ENCODE measurements at places on chromosomes 3 and 15. TPM values are rescaled to one million over a fixed set of nuclear protein-coding genes. Genes with fewer than 3 reads are reported as not detected.

GRCh38 chr3:135239615-135239884, 444.5 kb downstream of the EPHB1 start:
- no peak overlapping the region for H3K27ac ChIP-seq
- H3K4me3 ChIP-seq, result no peak overlapping the region
- H3K27me3 ChIP-seq, result no peaks in the 10 kb centered on the region

- DNase-seq, result no peak
- no peak overlapping the region for H3K4me3 ChIP-seq
- H3K36me3 ChIP-seq, result no peaks in the 10 kb centered on the region
- H3K4me1 ChIP-seq, result no peaks in the 10 kb centered on the region
Observed at GRCh38 chr15:43268111-43269105, 1.7 kb upstream of the TGM5 start.

DNA sequence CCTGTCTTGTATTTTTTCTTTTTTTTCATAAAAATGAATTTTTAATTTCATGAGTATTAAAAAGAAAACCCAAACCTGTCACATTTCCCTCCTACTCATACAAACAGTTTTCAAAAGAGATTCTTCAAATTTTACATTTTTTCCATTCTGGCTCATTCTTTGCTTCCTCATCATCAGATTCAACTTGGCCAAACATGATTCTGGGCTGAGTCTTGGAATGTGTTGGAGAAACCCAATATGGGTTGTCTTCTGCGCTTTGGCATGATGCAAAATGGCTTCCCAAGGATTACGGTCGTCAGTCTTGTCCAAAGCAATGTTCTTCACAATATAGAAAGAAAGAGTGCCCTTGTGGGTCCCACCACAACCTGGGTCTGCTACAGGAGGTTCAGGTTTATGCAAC, 12.4 kb upstream of the TM4SF4 start:
- no peaks in the 10 kb centered on the region for H3K27me3 ChIP-seq
- DNase-seq, result no peak
- H3K4me3 ChIP-seq, result no peak overlapping the region

GRCh38 chr3:41317718-41318117, 118.4 kb downstream of the CTNNB1 start:
- H3K36me3 ChIP-seq, result no peaks in the 10 kb centered on the region
- no peak overlapping the region for H3K4me3 ChIP-seq
- H3K27ac ChIP-seq, result no peak overlapping the region
- H3K27me3 ChIP-seq, result no peaks in the 10 kb centered on the region
- peak; percentile 20 for DNase-seq

Gene NR2E3
- polyA plus RNA-seq, result 0.19 TPM

DNA sequence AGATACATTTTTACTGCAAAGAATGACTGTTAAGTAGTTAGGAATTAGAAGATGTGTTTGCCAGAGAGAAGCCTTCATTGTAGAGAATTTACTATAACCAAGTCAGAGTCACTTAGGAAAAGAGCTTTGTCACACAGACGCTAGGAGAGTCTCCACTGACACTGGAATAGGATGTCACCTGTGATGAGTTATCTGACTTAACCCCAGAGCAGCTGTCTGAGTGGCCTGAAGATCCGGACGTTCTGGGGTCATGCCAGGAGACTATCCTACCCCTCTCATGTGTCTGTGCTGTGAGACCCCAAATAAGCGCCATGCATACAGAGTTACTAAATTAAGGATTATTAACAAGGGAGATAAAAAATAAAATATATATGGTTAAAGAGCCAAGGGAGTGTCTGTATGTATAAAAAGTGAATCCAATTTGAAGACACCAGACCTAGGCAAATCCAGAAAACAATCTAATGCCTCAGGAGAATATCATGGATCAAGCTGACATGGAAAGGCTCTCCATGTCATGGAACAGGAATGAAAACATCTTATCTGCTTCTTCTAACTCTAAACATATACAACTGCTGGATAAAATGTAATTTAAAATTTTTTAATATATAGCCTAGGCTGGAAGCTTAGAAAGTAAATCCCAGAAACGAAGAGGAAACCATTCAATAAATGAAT, 43.5 kb downstream of the ITGB5 start:
- no peak overlapping the region for H3K27ac ChIP-seq
- peaks cover 24% of the 10 kb centered on the region for H3K36me3 ChIP-seq
- H3K27me3 ChIP-seq, result no peaks in the 10 kb centered on the region
- H3K4me1 ChIP-seq, result peaks cover 23% of the 10 kb centered on the region
- DNase-seq, result no peak
- no peak overlapping the region for H3K4me3 ChIP-seq

Gene KCNMB3
- 0.59 TPM for polyA plus RNA-seq

DNA sequence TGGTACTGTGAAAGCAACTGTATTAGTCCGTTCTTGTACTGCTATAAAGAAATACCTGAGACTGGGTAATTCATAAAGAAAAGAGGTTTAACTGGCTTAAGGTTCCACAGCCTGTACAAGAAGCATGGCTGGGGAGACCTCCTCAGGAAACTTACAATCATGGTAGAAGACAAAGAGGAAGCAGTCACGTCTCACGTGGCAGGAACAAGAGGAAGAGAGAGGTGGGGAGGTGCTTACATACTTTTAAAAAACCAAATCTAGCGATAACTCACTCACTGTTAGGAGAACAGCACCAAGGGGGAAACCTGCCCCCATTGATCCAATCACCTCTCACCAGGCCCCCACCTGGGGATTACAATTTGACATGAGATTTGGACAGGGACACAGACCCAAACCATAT, 48.9 kb downstream of the IQGAP1 start:
- no peaks in the 10 kb centered on the region for H3K4me1 ChIP-seq
- H3K4me3 ChIP-seq, result no peak overlapping the region
- DNase-seq, result no peak
- H3K36me3 ChIP-seq, result peaks cover 15% of the 10 kb centered on the region

Gene CLDN18
- not detected for polyA plus RNA-seq

Gene EPM2AIP1
- polyA plus RNA-seq, result 6.4 TPM

- H3K4me3 ChIP-seq, result no peak overlapping the region
- no peaks in the 10 kb centered on the region for H3K27me3 ChIP-seq
- no peaks in the 10 kb centered on the region for H3K36me3 ChIP-seq
- no peak overlapping the region for H3K27ac ChIP-seq
Observed at GRCh38 chr3:36444909-36445308, 64.6 kb downstream of the STAC start.

DNA sequence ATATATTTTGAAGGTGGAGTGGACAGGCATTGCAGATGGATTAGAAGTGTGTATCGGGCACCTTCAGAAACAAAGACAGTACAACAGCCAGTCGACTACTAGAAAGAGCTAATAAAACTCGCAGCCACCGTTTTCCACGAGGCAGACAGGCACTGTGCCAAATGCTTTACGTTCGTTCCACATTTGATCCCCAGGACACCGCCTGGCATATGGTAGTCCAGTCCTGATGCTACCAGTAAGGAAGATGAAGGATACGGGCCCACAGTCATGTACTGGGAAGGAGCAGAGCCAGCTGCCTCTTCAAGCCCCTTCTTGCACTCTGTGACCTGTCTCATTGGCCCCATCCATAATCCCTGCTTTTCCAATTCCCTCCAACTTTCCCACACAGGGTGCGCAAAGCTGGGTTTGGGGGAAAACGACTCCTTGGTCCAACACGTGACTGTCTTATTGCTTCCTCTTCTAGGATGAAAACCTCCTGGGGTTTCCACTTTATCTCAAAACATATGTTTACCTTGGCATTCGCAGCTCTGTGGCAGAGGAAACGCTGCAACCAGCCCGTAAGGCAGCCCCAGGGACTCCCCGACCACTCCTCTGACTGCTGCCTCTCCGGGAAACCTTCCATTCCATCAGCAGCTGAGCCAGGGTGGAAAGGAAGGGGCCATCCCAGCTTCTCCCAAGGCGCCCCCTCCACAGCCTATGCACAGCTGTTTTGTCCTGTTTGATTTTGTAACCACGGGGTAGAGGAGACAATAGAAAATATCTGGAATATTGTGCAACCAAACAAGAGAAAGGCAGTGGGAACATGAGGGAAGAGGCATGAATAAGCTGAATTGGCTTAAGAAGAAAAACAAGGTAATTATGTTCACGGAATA, 107.4 kb downstream of the ADAMTS17 start:
- H3K4me1 ChIP-seq, result no peaks in the 10 kb centered on the region
- DNase-seq, result no peak
- no peaks in the 10 kb centered on the region for H3K36me3 ChIP-seq
- no peak overlapping the region for H3K27ac ChIP-seq
- H3K4me3 ChIP-seq, result no peak overlapping the region

DNA sequence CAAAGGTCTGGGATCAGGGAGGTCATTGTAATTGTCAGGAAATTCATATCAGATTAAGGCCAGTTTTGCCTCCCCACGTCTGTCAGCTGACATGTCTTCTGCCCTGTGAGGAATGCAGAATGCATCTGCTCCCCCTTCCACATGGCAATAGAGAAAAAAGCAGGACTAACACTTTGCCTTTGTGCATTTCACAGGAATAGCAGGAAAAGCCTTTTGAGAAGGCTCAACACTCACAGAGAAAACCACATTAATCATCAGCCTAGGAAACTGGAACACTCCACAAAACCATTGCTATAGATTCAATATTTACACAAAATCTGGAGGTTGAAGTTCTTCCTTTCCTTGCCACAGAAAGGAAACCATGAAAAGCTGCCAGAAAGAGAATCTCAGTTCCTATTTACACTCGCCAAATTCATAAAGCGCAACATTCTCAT, 165.2 kb upstream of the HES1 start:
- no peaks in the 10 kb centered on the region for H3K36me3 ChIP-seq
- peaks cover 5% of the 10 kb centered on the region for H3K4me1 ChIP-seq
- no peak overlapping the region for H3K27ac ChIP-seq
- H3K27me3 ChIP-seq, result peaks cover 36% of the 10 kb centered on the region
- no peak overlapping the region for H3K4me3 ChIP-seq

- peaks cover 34% of the 10 kb centered on the region for H3K36me3 ChIP-seq
- no peaks in the 10 kb centered on the region for H3K27me3 ChIP-seq
- no peak overlapping the region for H3K27ac ChIP-seq
- DNase-seq, result peak; percentile 73
- peaks cover 8% of the 10 kb centered on the region for H3K4me1 ChIP-seq
Observed at GRCh38 chr3:186053954-186054791, 54.7 kb downstream of the ETV5 start.

Data from IMR-90 (cell line).